ENCODE measurements at places on chromosomes 1 and 21.

- no peak for DNase-seq
Measured at GRCh38 chr1:218811497-218811896, 362.2 kb upstream of the LYPLAL1 start.

DNA sequence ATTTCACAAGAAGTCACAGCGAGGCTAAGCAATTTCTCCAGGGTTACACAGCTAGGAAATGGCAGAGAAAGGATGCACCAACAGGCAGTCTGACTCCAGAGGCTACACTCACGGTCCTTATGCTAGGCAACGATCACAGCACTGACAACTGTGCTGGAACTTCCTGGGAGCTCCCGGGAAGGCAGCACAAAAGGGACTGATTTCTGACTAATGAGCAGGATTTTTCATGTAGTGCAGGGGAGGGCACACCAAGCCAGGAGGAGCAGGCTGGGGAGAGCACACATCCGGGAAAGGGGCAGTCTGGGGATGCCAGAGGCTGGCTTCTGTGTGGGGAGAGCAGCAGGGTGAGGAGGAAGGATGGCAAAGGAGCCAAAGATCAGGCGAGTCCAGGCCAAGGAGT lies 486.7 kb downstream of the OMA1 start:
- no peak for DNase-seq

GRCh38 chr1:168760241-168760640 lies 31.2 kb upstream of the DPT start:
- no peak for DNase-seq

DNA sequence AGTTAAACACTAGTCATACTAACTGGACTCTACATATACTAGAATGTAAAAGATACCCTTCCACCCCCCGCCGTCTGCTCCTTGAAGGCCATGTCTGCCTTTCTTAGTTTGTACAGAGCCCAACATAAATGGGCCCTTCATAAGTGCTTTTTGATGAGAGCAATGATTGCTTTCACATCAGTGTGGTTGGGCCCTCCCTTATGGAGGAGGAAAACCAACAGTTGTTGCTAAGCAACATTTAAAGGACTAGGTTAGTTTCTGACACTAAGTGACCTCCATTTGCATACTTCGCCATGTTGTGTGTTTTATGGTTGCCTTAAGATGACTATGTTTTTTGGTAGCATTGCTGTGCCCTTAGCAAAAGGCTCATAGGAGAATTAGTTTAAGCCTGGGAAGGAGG lies 182.0 kb upstream of the SGIP1 start:
- DNase-seq, result no peak

- DNase-seq, result no peak
Measured at GRCh38 chr1:205376739-205377138, 20.0 kb upstream of the KLHDC8A start.

GRCh38 chr1:48470481-48470855 lies 1.5 kb downstream of the SPATA6 start:
- DNase-seq, result no peak

DNA sequence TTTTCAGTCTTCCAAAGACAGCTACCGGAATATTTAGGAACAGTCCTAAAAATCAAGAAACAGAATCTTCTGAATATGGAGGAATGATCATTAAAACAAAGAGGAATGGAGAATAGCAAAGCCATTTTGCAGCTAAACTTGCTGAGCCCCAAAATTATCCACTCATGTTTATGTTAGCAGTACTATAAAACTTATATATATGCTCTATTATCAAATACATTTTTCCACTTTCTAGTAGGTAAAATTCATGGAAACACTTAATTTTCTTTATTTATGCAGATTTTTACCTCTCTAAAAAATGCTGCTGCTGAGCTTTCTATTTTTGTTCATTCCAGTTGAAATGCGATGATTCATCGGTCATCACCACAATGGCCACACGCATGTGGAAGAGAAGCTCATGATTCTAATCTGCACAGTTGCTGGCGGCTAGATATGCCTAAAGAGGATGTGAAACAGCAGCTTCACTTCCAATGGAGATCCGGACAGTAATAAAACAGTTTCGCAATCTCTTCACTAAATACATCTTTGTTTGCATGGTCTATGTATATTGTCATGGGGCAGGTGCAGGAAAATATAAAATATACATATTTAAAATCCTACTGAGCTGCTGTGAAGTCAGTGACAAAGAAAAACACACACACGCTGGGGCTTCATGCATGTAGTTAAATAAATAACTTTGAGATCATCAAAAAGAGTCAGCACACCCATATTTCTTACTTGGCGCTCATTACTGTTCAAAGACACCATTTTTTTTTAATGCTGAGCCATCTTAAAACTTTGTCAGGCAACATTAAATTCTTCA lies 292.2 kb downstream of the SMYD3 start:
- peak; percentile 53 for DNase-seq

DNA sequence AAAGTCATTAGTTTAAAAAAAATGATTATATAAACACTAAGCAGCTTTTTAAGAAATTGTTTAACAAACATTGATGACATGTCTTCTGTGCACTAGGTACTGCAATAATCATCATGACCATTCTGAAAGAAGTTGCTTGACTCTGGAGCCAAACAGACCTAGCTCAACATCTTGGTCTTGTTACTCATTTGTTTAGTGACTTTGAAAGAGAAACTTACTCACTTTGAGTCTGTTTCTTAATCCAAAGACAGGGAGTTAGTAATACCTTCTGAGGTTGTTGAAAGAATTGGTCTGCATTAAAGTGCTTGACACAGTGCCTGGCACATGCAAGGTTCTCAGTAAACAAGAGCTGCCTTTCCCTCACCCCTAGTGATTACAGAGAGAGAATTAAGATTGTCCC lies 84.4 kb downstream of the SGIP1 start:
- DNase-seq, result no peak

DNA sequence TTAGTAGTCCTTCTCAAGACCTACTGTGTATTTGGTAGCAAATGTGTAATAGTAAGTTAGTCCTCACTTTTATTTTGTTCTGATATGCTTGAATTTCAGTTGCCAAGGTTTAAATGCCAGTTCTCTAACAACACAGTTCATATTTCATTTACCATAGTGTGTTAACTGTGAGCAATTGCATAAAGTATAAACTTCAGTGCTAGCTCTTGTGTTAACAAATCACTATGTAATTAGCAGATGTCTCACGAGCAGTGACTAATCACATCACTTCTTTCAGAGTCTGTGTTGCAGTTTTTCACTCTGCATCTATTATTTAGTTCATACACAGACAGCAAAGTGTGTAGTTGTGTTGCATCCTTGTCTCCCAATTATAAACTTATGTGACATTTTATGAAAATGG lies 47.8 kb downstream of the ZMYM4 start:
- DNase-seq, result no peak

DNA sequence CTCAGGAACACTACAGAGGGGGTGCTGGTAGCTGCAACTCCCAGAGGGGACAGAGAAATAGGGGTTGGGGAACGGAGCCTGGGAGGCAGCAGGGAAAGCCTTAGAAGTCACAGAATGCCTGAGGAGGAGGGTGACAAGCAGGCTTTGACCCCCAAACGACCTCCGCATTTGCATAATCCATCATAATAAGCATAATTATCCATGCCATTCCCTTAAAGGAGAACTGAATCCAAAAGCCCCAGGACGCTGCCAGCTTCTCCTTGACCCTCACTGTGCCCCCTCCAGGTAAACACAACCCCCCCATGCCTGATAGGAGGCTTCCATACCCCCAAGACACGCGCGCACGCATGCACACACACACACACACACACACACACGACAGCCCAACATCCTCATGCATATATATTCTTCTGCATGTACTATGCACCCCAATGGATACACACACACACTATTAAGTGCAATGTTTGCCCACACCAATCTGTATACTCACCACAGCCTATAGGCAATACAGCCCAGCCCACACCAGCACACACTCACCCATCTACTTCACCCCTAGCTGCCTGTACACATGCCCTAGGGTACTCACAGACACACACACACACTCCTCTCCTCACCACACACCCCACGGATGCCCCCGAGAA lies 27.8 kb downstream of the SDC3 start:
- DNase-seq, result no peak

- DNase-seq, result peak; percentile 44
Measured at GRCh38 chr1:6234502-6235295, 1.1 kb downstream of the ICMT start.

- DNase-seq, result no peak
Measured at GRCh38 chr1:21342961-21343838, 52.9 kb upstream of the ECE1 start.

DNA sequence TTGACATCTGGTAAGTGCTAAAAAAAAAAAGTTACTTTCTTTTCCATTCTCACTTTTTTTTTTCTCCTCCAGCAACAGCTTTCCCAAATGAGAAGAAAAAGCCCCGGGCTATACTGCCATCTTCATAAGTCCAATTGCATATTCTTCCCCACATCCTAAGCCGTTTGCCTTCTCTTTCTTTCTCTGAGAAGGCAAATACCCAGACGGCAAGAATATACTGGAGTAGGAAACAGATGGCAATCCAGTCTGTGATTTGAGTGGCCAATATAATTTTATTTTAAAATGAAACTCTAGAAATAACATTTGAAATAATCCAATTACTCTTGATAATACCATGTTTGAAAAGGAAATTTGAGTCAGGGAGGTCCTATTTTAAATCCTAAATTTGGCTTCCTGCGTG lies 44.6 kb upstream of the GREM2 start:
- DNase-seq, result no peak

DNA sequence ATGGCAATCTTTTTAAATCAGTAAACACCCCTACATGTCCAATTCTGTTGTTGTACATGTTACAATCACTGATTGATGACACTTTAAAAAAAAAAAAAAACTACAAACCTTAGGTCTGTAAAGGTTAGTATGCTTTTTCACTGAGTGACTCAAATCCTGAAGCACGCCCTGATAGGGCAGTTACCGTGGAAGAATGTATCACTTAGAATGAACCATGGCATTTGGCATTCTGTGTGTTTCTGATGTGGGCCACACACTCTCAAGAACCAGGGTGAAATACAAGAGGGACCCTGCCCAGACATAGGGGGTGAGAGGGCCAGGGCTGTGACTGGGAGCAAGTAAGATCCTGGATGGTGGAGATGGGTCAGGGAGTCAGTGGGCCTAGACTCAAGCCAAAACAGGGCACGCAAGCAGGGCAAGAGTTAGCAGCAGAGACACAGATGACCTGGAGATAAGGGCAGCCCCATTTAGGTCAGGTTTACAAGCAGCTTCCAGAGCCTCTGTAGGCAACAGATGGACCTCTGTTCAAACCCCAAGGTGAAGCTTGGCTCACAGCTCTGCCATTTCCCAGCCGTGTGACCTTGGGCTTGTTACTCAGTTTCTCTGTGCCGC lies 47.6 kb upstream of the DMRTB1 start:
- DNase-seq, result no peak

DNA sequence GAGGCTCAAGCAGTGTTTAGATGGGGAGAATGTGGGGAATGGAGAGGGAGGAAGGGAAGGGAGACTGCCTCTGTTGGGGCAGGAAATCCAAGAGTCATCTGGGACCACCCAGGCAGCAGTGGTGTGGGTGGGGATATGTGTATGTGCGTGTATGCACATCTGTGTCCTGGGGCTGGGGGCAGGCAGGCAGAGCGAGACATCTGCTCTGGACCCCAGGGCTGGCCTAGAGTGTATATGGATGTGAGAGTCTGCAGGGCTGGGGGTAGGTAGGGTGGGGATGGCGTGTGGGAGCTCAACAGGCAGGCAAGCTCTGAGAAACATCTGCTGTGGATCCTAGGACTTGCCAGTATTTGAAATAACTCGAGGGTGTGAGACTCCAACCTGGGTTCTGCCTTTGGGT lies 3.5 kb downstream of the PTCH2 start:
- DNase-seq, result no peak

DNA sequence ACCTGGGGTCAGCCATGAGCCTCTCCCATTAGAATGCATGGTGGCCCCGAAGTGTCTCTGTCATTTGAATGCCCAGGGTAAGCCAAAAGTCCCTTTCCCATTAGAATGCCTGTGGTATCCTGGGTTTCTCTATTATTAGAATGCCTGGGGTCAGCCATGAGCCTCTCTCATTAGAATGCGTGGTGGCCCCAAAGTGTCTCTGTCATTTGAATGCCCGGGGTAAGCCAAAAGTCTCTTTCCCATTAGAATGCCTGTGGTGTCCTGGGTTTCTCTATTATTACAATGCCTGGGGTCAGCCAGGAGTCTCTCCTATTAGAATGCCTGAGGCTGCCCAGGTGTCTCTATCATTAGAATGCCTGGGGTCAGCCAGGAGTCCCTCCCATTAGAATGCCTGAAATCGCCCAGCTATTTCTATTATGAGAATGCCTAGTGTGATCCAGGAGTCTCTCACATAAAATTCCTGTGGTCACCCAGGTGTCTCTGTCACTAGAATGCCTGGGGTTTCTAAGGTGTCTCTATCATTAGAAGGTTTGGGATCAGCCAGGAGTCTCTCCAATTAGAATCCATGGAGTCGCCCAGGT lies 65.5 kb downstream of the RNF187 start:
- DNase-seq, result no peak

DNA sequence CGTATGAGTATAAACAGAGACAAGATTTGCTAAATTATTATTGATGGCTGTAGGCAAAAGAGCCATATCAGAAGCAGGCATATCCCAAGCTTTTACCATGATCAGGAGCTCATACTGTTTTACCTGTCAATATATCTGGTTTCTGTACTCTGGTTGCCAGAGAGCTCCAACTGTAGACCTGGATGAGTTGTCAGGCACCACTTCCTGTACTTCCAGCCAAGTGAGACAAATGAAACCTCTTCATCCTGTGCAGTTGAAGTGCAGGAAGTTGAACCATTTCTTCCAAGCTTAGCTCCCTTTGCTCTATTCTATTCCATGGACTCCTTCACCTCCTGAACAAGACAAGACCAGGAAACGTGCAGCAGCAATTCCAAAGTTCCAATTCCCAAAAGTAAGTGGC lies 115.6 kb downstream of the ZNF281 start:
- DNase-seq, result no peak

GRCh38 chr1:3680488-3681230 lies 28.3 kb downstream of the TP73 start:
- no peak for DNase-seq

DNA sequence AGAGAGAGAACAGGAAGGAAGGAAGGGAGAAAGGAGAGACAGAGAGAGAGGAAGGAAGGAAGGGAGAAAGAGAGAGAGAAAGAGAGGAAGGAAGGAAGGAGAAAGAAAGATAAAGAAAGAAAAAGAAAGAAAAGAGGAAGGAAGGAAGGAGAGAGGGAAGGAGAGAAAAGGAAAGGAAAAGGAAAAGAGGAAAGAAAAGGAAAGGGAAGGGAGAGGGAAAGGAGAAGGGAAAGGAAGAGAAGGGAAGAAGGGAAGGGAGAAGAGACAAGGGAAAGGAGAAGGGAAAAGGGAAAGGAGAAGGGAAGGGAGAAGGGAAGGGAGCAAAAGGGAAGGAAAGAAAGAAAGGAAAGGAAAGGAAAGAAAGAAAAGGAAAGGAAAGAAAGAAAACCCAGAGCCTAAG lies 404.6 kb downstream of the DISC1 start:
- no peak for DNase-seq
